Transverse colon (tissue), 4 donors: ENCODE measurements at places on chromosomes 6 and 20.

DNA sequence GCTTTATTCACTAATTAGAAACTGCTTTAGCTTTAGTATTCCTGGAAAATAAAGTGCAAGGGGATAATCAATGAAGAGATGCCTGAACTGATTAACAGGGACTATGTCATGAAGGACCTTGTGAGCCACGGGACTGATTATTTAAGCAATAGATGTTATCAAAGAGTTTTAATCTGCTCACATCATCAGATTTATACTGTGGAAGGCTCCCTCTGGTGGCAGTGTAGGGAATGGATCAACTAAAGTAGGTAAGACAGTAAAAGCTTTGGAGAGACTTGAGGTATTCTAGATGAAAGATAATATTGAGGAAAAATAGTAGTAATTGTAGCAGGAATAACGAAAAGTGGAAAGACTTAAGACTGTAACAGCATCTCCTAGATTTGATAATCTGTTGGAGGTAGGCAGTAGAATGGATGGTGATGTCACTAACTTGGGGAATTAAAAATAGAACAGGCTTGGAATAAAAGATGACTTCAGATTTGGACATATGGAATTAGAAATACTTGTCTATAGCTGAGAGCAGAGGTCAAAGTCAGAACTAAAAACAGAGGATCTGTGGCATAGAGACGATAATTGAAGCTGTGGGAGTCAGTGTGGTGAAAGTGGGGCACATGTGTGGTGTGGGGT lies 80.3 kb upstream of the HTR1E start:
- DNase-seq: peak; percentile 11

DNA sequence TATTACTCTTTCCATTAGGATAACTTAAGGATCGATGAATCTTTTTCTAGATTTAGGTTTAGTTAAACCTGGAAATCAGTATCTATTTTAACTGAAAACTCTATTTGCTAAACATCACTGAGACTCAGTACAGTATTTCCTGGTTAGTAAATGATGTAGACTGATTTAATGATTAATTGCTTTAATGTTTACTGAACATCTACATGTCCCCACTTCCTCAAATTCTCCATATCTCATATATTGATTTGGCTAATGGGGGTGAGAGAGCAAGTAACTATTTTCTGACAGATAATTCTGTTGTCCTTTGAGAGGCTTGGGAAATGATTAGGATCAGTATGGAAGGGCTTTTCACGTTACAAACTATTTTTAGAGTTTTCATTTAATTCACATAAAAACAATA lies 10.3 kb downstream of the MKKS start:
- DNase-seq: no peak

GRCh38 chr6:134544737-134545136 lies 226.8 kb upstream of the SGK1 start:
- no peak for DNase-seq

DNA sequence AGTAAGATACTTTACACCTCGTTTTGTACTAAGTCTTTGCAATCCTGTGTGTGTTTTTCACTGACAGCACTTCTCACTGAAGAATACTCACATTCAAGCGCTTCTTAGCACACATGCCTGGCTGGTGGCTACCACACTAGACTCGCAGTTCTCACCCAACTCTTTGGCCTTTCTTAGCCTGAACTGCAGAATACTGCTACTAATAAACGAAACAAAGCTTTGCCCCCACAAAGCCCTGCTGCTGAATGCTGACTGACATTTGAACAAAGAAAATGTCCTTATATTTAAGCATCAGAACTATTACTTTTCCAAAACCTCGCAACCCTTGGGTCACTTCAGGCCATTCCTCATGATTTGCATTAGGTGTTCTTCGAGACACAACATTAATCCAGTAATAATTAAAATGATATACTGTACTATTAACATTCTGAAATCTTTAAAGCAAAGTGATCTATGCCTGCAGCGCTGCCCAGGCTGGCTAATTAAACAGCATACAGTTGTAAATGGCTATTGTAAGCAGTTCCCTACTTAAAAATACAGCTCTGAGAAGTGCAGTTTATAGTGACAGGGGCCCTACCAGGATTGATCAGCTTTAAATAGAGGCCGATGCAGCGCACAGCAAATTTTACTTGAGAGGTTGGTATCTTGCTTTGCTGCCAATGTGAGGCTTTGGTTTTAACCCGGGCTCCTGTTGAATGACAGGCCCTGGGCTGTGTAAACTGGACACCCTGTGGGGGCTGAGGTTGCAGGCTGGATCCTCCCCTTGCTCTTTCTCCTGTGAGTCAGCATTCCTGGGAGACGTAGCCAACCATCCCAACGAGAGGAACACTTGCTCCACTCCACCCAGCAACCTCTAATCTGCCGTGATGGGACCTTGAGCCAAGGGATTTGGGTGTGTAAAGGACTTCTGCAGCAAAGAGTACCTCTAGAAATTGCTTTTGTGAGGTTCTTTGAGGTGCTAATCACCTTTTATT lies 899.0 kb downstream of the TFAP2A start:
- DNase-seq: no peak

DNA sequence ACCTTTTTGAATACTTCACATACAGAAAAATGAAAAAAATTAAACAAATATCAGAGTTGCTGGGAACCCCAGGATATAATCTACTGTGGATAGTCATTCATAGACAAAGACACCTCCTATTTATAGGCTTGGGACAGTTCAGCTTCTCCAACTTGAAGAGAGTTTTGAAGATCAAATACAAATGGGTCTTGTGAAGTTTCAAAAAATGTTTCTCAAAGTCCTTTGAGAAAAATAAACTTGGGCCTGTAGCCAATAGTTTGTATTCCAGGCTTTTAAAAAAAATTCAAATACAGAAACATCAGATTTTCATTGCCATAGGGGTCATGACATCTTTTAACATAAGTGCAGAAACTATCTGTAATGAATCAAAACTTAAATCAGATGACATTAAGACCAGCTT lies 334.8 kb downstream of the LAMA2 start:
- DNase-seq: no peak

DNA sequence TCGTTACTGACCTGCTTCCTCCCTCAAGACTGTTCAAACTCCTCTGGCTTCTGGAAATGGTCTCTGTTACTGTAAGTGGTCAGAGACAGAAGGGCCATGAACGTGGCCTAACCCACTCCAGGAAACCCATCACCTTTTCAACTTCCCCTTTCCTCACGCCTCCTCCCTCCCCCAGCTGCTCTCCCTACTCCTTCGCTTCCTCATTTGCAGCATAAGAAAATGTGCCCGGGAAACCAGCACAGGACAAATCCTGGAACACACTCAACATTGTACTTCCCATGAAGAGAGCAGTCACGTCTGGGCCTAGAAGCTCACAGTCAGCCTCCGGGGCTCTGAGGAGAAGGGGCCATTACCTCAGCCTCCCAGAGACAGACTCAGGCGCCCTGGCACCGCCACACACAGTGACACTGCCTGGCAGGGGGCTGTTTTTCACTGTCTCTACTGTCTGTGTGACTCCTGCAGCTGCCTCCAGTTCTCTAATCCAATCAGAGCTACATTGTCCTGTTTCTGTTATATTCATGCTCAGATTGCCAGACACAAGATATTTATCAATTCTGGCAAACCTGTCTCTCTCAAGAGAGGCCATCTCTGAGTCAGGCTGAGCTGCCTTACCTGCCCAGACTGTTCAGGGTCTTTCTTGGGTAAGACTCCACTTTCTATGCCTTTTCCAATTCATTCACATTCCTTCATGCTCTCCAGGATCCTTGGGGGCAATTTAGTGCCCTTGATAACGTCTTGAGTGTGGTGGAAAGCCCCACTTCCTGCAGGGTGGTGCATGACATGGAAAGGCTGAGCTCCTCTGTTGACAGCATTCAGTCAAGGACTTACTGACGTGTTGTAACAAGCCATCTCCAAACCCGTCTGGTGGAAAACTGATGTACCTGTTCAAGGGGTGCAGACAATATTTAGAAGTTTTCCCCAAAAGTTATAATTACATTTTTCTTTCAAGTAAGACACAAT lies 242.2 kb downstream of the HIVEP2 start:
- DNase-seq: peak; percentile 24

DNA sequence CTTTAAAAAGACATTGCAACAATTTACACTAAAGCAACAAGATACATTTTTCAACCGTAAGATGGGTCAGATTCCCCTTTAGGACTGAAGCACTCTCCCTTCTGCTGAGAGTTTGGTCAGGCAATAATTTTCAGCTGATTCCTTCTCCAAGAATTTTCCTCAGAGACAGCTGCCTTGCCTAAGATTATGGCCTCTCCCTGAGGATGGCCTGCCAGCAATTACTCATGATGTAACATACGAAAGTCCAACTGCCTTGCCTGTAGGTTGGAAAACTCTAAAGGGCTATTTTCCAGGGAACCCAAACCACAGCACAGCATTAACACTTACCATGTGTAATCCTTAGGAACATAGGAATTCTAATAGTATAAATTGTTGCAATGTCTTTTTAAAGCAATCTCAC lies 229.1 kb upstream of the FLRT3 start:
- DNase-seq: no peak

DNA sequence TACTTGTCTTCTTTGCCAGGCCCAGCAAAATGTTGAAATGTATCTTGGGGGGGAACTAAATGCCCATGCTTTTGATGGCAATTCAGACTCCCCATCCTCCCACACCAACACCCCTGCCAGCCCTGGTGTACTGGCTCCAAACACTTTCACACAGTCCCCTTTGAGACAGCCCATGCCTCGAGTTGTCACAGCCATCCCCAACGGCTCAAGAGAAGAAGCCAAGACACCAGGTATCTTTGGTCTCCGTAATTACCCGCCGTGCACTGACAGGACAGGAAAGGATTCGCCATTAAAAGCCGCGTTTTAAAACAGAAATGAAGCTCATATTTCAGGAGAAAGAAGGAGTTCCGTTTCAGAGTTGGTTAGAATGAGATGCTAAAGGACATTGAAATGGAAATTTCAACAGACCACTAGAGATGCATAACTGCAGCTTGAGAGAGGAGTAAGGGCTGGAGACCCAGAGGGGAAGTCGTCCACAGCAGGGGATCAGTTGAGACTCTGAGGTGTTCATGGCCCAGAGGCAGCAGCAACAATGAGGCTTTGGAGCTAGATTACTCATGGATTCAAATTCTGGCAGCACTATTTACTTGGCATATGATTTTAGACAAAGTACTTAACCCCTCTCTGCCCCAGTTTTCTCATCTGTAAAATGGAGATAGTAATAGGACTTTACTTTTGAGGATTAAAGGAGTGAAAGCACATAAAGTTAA lies 63.5 kb upstream of the ADGRF1 start:
- no peak for DNase-seq

GRCh38 chr6:87078983-87079616 lies 15.8 kb downstream of the CGA start:
- DNase-seq: peak; percentile 64

GRCh38 chr6:1070085-1070521 lies 241.8 kb upstream of the FOXQ1 start:
- DNase-seq: peak; percentile 19

DNA sequence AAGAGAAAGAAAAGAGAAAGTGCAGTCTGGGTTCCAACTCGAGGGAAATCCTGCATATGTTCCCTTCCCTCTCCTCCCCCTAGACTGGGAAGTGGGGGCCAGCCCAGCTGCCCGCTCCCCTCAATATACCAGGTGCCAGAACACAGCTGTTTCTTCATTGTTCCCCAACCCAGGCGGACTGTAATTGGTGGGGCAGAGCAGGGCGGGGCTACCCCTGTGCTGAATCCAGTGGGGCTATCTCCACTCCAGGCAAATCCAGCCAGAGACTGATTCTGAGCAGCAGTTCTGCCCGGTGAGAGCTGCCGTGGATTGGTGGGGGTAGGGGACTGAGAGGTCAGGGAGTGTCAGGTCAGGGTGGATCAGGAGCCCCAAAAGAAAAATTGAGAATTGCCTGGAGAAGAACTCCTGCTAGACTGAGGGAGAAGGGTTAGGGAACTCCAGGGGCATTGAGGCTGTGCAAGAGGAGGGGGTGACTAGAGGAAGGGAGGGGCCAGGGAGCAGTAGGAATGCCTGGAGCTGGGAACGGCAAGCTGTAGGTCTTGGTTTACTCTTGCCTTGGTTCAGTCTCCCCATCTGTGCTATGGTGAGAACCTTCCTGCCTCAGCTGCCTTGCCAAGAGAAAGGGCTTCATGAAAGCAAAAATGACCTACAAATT lies at the start of gene MYMX:
TSS of gene MYMX (plus strand) at position 250 of the 655 bp plus-strand sequence. CDS start 546 bp downstream, outside the sequence.
- no peak for DNase-seq

- no peak for DNase-seq
Observed at GRCh38 chr6:126792340-126793085, 326.0 kb upstream of the RSPO3 start.

GRCh38 chr20:1816384-1817381 lies 78.5 kb upstream of the SIRPA start:
- no peak for DNase-seq

DNA sequence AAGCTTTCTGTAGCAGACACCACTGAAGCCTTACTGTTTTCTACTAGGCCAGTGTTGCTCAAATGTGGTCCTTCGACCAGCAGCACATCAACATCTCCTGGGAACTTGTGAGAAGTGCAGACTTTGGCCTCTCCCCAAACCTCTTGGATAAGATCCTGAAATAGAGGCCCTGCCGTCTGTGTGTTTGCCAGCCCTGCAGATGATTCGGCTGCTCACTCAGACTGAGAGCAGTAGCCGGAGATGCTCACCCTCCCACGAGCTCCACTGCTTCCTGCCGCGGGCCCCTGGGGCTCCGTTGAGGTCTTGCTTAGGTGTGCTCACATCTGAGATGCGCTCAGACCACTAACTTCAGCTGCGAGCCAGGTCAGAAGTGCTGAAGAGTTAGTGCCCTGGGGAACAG lies 129.5 kb upstream of the SSTR4 start:
- no peak for DNase-seq

DNA sequence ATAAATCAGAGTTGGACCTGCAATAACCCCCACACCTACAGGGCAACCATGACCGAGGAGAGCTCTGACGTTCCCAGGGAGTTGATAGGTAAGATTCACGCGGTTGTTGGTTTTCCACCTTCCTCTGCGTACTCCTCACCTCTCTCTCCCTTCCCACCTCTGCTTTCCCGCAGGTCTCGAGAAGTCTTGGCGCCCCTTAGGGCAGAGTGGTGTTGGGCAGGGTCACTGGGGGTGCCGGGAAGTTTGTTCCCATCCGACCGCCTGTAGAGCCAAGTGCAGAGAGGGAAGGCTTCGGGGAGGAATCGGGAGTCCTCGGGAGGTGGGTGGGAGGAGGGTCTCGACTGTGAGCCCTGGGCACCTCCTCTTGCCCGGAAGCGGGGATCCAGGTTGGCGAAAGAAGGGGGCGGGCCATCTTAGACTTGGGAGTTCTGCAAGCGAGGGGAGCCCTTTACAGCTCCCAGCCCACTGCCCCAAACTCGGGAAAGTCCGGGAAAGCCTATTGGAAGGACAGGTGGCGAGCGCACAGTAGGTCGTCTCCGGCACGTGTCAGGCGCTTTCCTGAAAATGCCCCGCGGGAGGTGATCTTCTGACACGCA lies 672 bp downstream of the CARMIL1 start:
- peak; percentile 26 for DNase-seq

DNA sequence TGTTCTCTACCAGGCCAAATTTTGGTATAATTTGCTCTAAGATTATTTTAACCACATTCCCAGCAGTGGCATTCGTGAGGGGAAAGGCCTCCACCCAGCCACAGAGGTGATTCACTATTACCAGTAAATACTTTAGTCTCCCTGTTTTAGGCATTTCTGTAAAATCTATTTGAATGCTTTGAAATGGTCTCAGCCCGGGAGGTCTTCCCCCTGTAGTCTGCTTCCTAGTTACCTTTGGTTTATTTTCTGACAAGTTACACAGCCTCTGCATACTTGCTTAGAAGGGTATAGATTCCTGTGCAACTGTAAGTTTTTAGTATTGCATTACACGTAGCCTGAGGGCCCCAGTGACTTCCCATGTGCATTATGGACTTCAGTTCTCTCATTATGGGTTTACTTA lies 248.7 kb downstream of the C6orf118 start:
- DNase-seq: no peak

GRCh38 chr20:4885877-4886276 lies 115.4 kb downstream of the SLC23A2 start:
- DNase-seq: no peak

- no peak for DNase-seq
Observed at GRCh38 chr6:62446647-62447316, 160.8 kb upstream of the KHDRBS2 start.
